ENCODE measurements at places on chromosomes 6 and 20. TPM values are rescaled to one million over a fixed set of nuclear protein-coding genes. Genes with fewer than 3 reads are reported as not detected.

- no peak for DNase-seq
Measured at GRCh38 chr20:63517376-63518309, 2.9 kb upstream of the PPDPF start.

DNA sequence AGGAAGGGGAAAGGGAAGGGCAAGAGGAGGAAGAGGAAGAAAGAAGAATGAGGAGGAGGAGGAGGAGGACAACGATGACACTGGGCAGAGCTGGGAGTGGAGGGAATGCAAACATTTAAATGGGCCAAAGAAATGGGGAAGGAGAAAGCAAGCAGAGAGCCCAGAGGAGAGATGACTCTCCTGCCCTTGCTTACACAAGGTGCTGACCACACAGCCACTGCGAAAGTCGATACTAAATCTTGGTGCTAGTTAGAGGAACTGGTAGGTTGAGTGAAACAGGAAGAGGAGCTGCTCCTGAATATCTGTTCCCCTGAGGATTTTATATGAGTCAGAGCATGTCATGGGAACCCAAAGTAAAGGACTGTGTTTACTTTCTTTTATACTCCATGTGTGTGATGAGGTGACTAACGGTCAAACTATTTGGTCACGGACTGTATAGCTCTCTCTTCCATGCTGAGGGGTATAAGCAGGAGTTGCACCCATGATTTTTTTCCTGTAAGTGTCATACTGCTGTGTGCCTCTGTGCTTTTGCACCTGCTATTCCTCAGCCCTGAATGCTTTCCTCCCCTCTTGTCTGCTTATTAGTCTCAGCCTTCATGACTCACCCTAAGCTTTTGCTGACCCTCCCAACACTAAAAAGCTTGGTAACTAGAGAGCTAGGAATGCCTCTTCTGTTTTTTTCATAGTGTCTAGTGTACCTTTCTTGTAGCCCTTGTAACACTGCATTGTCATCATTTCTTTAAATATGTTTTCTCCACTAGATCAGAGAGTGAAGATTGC is 9.5 kb upstream of the PAQR8 start:
- no peak for DNase-seq

DNA sequence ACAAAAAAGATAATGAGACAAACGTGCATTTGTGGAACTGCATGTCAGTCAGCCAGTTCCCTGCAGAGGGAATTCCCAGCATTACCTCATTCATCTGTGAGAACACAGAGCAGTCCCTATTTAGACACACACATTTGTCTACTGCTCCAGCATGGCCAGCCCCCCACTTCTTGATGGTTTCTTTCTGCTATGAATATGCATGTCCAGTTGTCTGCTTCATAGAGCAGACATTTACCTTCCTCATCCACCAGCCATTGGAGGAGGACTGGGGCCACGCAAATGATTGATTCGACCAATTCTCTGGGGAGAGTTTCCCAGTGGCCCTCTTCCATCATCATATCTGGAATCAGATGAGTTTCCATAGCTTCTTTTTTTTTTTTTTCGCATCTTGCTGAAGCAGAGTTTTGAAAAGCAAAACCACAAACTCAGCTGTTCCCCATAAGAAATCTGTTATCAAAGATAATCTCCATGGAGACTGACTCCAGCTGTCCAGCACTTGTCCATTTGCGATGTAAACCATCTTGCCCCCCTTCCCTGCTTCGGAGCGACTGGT is 11.8 kb downstream of the ENPP1 start:
- no peak for DNase-seq

- no peak for DNase-seq
Measured at GRCh38 chr6:144633886-144634285, 348.8 kb downstream of the UTRN start.

GRCh38 chr6:39035681-39036080 is 12.9 kb upstream of the GLP1R start:
- no peak for DNase-seq

GRCh38 chr20:496126-496696 is 33.9 kb upstream of the TBC1D20 start:
- DNase-seq = no peak

DNA sequence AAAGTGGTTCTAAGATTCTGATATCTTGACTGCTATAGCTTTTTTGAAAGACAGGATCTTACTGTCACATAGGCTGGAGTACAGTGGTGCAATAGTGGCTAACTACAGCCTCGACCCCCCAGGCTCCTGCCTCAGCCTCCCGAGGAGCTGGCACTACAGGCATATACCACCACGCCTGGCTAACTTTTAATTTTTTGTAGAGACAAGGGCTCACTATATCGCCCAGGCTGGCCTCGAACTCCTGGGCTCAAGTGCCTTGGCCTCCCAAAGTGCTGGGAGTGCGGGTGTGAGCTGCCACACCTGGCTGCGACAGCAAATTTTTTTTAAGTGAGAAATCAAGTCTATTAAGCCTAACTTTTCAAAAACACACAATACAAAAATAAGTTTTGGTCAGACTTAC is 106.6 kb downstream of the NOL4L start:
- no peak for DNase-seq

DNA sequence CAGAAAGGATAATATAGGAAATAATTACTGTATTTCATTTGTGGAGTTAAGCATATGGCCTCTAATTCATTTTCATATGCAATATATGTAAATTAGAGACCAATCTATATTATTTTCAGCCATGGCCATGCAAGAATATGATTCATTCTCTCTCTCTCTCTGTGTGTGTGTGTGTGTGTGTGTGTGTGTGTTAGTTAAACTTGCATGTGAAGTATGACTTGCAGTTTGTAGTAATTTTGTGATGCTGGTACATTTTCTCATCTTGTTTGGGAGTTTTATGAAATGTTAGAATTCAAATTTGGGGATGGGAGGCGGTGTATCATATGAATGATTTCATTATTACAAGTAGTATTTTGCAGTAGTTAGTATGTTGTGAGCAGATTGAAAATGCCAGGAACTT is 74.8 kb downstream of the JARID2 start:
- no peak for DNase-seq

- no peak for DNase-seq
Measured at GRCh38 chr20:63492982-63493381, 5.9 kb downstream of the EEF1A2 start.

GRCh38 chr6:32867022-32867477 is 13.1 kb downstream of the PSMB9 start:
- no peak for DNase-seq

- no peak for DNase-seq
Measured at GRCh38 chr6:22949967-22950366, 380.6 kb downstream of the HDGFL1 start.

DNA sequence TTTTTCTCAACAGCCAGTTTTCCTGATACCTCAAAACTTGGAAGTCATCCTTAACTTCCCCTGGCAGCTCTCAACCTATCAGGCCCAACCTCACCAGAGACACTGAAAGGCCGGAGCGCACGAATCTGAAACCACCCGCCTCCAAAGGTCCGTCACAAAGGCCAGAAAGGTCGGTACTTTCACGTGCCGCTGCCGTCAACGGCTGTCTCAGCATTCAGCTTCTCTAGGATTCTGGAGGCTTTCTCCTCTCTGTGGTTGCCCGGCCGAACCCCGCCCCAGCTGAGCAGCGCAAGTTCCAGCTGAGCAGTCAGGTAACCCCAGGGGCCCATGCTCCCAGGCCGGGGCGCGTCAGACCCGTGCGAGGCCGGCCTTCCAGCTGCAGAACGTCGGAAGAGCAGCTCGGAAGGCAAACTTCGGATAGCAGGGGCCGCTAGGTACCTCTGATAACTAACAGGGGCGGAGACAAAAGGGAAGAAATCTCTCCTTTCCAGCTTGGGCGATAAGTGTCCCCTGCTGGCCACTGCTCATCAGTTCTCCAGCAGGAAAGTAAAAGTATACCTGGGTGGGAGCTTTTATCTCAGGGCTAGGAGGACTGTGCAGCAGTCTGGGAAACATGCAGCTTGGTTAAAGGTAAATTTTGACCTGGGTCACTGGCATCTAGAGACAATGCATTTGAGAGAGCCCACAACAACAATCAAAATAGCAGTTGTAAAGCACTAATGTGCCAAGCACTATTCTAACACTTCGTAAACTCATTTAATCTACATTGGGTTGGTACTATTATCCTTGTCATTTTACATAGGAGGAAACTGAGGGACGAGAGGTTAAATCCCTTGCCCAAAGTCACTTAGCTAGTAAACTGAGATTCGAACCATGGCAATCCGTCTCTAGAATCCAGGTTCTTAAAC is 16.1 kb downstream of the ZSCAN12 start:
- peak; percentile 84 for DNase-seq

GRCh38 chr6:91079969-91080368 is 493.1 kb upstream of the MAP3K7 start:
- no peak for DNase-seq

DNA sequence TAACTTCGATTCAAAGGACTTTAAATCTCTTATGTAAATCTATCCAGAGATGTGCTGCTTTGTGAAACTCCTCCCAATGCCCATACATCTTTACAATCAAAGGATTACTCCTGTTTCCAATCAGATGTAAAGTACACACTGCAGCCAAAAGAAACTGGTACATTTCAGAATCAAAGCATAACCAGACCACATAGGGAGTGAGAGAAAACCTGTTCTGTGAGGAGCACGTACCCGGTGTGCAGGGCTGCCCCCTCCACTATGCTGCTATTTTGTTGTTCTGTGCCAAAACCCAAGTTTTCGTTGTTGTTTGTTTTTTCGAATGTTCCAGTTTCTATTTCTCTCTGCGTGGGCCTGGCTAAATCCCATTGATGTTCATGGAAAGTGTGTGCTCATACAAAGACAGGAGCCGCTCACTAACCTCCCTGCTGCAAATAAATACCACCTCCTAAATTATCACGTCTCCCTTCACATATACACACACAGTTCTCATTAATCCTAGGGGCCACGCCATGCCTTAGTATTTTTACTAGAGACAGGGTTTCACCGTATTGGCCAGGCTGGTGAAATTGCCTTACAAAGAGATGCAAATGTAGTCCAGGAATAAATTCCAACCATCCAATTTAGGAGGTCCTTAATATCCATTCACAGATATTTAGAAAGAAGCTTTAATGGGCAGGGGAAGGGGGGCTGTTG is 52.9 kb downstream of the ATP9A start:
- no peak for DNase-seq

GRCh38 chr20:63500902-63501817 is 2.3 kb upstream of the EEF1A2 start:
- DNase-seq = no peak

GRCh38 chr6:47908271-47908670 is 126.4 kb downstream of the OPN5 start:
- DNase-seq = no peak

DNA sequence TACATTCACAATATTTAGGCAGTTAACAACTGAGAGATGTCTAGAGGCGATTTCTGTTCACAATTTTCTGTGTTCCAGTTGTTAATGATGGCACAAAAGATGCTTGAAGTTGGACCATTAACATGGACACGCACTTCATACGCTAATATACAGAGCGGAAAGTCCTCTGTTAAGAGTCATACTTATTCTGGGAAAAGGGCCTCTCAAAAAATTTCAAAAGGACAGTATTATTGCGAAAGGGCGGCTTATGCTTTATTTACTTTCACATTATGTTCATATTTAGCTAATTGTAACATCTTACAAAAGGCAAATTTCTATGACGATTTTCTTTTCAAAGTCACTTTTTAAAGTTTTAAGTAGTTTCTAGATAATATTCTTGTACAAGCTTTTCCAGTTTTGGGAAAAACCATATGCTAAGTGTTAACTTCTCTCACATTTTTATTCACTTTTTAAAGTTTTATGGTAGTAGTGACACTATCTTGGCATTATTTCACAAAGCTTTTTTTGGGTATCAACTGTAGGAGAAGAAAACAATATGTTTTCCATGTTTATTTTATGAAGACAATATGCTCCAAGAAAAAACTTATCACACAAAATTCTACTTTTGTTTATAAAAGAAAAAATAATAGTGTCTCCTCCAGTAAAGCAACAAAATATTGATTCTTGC is 62.3 kb downstream of the MAP7 start:
- no peak for DNase-seq

DNA sequence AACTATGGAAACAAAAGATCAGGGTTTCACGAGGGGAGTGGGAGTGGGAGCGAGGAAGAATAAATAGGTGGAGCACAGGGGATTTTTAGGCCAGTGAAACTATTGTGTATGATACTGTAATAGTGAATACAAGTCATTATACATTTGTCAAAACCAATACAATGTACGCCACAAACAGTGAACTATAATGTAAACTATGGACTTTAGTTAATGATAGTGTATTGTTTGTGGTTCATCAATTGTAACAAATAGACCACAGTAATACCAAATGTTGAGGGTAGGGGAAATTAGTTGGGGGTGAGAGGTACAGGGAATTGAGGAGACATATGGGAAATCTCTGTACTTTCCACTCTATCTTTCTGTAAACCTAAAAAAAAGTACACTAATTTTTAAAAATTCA is 218.4 kb downstream of the FRK start:
- no peak for DNase-seq

GRCh38 chr20:44104798-44105517 is 82.0 kb downstream of the JPH2 start:
- no peak for DNase-seq

- DNase-seq = no peak
Measured at GRCh38 chr6:8195714-8196102, 93.4 kb upstream of the EEF1E1 start.

DNA sequence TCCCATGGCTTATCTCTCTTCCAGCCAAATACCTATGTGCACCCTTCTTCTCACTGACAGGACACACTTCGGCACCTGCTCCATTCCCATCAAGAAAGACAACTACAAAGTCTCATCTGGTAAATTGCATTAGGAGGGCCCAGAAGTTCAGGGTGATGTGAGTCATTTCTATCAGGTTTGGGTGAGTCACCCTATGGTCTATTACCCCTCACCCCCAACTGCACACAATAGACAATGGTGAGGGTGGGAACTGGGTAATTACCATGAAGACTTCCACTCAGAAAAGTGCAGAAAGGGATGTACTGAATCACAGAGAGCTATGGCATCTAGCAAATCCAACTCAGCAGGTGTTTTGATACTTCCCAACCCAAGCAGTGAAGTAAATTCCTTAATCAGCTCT is 54.8 kb downstream of the OPN5 start:
- no peak for DNase-seq

DNA sequence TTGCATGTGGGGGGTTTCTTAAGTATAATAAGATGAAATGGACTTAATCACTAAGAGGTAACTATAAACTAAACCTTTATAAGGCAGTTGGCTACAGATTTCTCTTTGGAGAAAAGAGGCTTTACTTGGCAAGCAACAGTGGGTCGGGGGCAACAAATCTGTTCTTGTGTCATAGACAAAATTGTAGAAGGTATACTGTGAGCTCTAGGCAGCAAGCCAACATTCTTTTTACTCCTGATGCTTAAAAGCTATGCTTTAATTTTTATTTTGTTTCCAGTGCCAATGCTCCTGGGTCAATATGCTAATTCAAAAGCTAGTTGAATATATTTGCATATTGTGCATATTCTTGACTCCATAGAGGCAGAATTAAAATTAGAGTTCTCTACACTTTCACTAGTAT is 495.4 kb downstream of the BTBD3 start:
- DNase-seq = no peak

- peak; percentile 66 for DNase-seq
Measured at GRCh38 chr20:49612127-49612738, 44.3 kb upstream of the PTGIS start.

The TTK gene
- total RNA-seq = 0.25 TPM

The PAX1 gene
- total RNA-seq = not detected

The NRSN1 gene
- not detected for total RNA-seq

All from left ventricle myocardium inferior (tissue), 1 donor.